Body of pancreas (tissue), 4 donors: ENCODE measurements at places on chromosomes 11 and 22. TPM values are rescaled to one million over a fixed set of nuclear protein-coding genes. Genes with fewer than 3 reads are reported as not detected.

XKR3 gene
- not detected for total RNA-seq

MMP10 gene
- not detected for total RNA-seq

LRRC32 gene
- 9.1 TPM for total RNA-seq

ZNF408 gene
- 7.9 TPM for total RNA-seq

NXPE2 gene
- not detected for total RNA-seq

SMIM35 gene
- total RNA-seq = not detected

ATG16L2 gene
- 27.5 TPM for total RNA-seq

PKDREJ gene
- 0.33 TPM for total RNA-seq

HEPN1 gene
- total RNA-seq = not detected

OR56A1 gene
- total RNA-seq = not detected

GRCh38 chr22:20607157-20607907 lies 99.9 kb downstream of the MED15 start:
- no peak for DNase-seq

DNA sequence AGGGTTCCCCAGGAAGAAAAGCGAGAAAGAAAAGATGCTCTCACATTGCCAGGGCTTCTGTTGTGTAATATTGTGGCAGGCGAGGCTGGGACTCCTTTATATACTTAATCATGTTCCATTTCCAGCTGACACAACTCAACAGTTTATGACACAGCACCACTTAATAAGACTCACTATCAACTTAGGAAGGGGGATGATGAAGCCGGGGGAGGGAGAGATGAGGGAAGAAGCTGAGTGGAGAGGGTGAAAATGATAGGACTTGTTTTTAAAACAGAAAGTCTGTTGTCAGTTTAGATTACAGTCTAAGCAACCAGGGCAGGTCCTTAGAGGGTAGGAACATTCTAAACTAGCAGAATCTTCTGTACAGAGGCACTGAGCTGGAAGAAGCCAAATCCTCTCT lies 397.0 kb downstream of the NXPE2 start:
- DNase-seq = no peak

DNA sequence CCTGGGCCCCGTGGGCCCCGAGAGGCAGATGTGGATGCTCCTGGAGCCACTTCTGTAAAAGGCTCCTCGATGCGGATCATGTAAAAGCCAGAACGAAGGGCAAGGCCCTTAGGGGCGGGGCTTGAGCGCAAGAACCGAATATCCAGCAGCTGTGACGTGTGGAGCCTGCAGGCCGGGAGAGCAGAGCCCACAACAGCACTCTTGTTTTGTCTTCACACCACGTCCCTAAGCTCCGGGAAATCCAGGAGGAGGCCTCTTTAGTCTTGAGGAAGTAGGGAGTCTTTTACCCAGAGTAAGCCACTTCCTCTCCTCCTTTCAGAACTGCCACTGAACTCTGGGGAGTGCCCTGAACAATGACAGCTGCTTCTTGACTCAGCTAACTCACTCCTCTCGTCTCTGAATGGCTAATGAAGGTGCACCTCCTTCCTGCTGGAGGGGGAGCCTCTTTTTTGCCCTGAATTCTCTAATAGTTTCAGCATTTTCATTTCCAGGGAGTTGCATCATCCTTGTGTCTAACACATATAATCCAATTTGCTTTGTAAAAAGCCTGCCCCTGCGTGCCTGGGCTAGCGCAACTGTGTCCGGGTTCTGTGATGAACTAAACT lies 12.5 kb downstream of the L3MBTL2 start:
- DNase-seq = peak; percentile 35

GRCh38 chr11:3086671-3087150 lies 29.5 kb upstream of the CARS1 start:
- DNase-seq = no peak

DNA sequence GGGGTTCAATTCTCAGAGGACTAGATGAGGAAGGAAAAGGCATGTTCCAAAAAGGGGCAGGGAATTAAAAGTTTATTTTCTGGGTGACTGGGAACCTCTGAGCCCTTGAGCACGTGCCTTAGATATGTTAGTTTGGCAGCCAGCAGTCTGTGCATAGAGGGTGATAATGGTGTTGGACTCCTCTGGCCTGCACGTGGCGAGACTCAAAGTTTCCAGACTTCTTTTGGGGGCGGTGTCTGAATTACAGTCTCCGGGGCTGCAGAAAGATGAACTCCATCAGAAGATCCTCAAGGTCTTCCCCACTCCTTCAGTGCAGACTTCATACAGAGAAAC lies 861 bp upstream of the ZNRF3 start:
- no peak for DNase-seq

GRCh38 chr22:37328017-37328416 lies 45.7 kb downstream of the CYTH4 start:
- DNase-seq = no peak

DNA sequence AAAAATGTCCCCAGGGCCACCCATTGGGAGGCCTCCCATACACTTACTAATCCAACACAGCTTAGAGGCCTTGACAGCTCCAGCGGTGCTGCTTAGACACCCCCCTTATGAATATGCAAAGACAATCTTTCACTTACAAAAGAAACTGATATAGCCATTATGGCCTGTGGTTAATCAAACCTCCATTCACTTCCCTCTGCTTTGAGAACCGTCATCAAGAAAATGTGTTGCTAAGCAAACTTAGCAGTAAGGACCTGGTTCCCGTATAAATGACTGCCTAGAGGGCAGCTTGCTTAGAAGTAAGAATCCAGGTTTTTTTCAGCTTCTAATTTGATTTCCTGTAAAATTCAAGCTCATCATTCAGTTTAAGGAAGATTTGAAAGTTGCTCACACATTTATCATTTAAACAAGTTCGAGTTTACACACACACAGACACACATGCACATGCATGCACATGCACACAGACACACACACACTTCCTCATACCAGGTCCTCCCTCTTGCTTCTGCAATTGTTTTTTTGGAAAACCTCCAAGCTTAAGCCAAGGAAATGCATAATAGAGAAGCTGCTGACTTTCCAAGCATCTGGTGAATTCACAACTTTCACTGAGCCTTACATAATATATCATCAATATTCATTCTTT lies 137.7 kb upstream of the BLID start:
- no peak for DNase-seq

GRCh38 chr11:92457250-92457649 lies 232.6 kb downstream of the FAT3 start:
- no peak for DNase-seq

DNA sequence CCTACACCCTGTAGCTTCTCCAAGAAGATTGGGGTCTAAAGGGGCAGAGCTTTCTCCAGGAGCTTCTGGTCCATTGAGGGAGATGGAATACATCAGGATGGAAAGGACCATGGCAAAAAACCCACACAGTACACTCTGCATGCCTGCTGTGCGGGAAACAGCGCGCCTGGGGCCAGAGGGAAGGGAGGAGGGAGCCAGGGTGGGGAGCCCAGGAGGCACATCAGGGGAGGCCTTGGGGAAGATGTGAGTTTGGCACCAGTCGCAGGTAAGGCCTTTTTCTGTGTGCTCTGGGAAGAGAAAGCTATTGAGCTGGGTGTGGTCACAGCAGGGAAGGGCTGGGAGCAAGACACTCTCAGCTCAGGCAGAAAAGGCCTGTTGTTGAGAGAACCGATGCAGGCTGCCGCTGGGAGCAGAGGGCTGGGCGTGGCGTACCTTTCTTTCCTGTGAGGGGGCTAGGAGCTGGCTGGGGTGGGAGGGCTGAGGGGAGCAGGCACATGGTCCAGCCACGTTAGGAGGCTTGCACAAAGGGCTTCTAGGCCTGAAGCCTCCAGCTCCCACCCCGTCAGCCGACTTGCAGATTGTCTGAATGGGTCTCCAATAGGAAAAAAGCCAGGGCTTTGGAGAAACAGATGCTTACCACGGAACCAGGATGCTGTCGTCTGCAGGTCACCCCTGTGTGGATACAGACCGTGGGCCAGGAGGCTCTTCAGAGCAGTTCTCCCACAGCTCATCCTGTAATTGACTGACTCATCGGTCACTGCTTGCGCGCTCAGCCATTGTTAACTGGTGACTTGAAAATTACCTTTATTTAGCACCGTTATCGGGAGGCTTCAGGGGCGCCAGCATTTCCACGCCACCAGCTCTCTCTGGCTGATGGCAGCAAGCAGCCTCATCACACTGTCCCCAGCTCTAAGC lies 237.3 kb downstream of the ST3GAL4 start:
- DNase-seq = no peak

- no peak for DNase-seq
Measured at GRCh38 chr11:2507945-2508749, 63.3 kb downstream of the KCNQ1 start.

DNA sequence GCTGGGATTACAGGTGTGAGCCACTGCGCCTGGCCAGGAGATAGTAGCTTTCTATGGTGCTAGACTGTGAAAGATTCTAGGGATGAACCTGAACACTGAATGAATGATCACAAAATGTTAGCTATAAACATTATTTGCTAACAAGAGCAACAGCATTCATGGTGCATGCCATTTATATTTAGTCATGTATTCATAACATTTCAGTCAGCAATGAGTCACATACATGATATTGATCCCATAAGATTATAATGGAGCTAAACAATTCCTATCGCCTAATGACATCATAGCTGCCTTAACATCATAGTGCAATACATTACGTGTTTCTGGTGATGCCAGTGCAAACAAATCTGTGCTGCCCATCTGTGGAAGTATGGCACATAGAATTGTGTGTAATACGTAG lies 164.1 kb downstream of the ARHGAP42 start:
- no peak for DNase-seq

DNA sequence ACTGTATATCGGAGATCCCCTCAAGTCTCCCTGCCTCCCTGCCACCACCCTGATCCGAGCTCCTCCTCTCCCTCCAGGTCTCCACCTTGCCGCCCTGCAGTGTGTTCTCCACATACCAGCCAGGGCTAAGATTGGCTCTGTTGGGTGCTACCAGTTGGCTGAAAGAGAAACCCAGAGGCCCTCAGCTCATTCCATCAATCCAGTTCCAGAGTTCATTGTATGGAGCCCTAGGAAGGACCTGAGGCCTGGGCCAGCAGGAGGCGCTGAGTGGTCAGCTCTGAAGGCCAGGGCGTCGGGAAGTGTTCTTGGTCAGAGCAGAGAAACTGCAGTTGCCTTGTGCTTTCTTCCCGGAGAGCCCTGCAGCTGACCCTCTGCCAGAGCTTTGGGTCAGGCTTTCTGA lies 2.2 kb upstream of the TOP3B start:
- DNase-seq = no peak

- no peak for DNase-seq
Measured at GRCh38 chr11:75269367-75269660, 28.7 kb downstream of the TPBGL start.

GRCh38 chr22:25628494-25628893 lies 64.0 kb downstream of the GRK3 start:
- no peak for DNase-seq

DNA sequence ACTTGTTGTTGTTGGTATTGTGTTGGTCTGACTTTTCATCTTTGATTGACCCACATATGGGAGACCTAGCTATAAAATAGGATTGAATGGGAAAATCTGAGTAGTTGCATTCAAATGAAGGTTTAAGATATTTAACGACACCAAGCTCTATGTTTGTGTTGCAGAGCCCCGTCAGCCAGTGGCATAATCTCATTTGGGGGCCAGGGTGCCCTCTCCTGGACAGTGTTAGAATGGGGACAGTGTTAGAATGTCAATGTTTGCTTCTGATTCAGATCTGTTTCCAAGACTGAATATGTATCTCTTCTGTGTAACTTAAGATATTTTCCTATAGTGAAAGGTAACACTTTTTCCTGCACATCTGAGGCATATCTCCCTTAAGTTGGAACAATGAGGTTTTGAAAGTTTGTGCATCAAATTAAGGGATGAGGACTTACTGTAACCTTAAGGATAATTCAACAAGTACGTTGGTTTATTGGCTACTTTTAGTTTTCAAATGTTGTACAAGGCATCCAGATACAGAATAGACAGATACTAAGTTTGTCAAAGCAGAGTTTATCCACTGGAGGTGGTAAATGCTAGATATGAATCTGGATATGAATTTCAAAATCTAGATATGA lies 5.3 kb upstream of the OR52M1 start:
- peak; percentile 59 for DNase-seq

GRCh38 chr22:48666620-48667019 lies 1161.1 kb downstream of the BRD1 start:
- DNase-seq = no peak

DNA sequence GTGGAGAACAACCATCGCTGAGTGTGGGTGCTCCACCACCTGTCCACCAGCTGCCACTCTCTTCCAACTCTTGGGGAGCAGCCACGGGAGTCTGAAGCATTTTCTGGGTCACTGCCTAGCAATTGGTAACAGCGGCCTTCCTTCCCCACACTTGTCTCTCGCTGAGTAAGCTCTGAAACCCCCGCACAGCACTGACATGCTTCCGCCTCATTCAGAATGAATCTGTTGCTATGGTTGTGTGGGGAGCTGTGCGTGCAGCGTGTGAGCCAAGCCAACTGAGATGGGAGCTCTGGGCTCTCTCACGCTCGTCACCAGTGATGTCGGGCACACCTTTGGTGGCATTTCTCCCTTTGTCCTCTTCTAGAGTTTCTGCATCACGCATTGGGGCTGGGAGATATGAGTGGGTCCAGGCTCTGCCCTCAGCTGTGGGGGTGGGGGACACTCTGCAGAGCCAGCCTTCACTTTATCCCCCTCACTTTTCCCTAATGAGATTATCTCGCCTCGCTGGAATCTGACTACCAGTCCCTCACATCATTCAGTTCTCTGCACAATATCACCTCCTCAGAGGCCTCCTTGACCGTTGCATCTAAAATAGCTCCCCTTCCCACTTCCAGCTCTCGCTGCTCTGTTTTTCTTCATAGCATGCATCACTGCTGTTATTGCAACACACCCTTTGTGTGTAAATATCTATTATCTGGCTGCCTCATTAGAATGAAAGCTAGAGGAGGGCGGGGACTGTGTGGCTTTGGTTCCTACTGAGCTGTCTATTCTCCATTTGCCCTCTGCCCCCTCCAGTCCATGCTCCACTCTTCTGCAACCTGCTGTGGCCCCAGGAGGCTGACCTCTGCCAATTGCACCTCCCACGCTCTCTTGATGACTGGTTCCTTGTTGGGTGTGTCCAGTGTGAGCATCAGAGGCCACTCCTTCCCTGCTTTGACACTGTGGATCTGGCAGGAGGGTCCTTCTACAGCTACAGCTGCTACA lies 569.9 kb upstream of the CADM1 start:
- DNase-seq = peak; percentile 19

DNA sequence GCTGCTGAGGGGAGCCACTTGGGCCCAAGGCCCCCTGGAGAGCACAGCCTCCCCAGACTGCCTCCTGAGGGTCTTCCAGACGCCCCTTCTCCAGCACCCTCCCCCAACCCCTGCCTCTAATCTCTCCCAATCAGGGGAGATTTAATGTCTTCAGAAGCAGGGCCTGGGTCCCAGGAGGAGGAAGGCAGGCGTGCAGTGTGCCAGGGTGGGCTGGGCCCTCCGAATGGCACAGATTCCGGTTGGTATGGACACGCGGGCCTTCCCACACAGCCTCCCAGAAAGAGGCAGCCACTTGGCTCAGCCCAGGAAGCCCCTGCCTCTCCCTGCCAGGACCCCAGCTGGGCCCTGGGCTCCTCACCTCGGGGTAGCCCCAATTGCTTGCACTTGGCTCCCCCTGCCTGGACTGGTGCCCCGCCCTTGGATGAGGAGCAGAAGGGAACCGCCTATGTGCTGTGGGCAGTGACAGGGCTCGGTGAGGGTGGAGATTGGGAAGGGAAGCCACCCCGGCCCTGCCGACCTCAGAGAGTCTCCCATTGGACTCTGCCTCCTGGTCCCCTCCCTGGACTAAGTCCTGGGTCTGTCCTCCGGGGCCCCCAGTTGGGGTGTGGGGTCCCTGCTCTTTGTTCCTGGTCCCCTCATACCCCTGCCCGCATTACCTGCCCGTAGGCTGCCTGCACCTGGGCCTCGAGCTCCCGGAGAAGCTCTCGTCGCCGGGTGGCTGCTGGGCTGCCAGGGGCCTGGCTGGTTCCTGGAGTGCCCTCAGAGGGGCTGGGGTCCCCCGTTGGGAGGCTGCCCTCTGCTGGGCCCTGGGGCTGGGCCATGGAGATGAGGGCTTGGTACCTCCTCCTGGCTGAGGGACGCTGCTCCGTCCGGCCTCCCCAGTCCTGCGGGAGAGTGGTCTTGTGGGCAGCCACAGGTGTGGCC lies 572 bp upstream of the CABP2 start:
- no peak for DNase-seq
